ENCODE measurements at places on chromosomes 11 and 22. TPM values are rescaled to one million over a fixed set of nuclear protein-coding genes. Genes with fewer than 3 reads are reported as not detected.

Gene HORMAD2
- total RNA-seq, result not detected

Gene NOX4
- not detected for total RNA-seq

- DNase-seq, result no peak
These were observed 5.5 kb downstream of the PLET1 start for GRCh38 chr11:112255067-112255720.

Gene NXPE2
- not detected for total RNA-seq

DNA sequence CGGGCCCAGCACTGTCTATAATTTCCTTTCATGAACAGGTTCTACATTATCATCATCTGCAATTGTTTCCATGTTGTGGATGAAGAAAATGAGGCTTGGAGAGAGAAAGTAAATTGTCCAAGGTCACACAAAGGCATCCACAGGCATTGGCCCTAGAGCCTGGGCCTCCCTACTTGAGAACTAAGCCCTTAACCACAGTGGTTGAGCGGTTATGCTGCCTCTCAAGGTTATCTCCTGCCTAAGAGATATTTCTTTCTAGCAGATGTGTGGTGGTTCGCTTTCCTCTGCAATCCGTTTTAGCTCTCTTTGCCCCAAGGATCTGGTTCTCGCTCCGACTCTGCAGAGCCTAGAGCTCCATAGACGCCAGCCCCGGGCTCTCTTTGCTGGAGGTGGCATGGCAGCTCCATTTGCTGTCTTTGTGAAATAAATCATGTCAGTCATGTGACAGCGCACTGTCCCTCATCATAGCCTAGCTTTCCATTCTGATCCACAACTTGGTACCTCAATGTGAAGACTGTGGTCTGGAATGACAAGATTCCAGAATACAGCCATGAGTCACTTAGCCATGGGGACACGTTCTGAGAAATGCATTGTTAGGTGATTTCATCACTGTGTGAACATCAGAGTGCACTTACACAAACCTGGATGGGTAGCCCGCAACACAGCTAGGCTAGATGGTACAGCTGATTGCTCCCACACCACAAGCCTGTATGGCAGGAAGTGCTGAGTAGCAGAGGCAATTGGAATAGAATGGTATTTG is 27.2 kb downstream of the RPS6KA4 start:
- DNase-seq, result no peak

DNA sequence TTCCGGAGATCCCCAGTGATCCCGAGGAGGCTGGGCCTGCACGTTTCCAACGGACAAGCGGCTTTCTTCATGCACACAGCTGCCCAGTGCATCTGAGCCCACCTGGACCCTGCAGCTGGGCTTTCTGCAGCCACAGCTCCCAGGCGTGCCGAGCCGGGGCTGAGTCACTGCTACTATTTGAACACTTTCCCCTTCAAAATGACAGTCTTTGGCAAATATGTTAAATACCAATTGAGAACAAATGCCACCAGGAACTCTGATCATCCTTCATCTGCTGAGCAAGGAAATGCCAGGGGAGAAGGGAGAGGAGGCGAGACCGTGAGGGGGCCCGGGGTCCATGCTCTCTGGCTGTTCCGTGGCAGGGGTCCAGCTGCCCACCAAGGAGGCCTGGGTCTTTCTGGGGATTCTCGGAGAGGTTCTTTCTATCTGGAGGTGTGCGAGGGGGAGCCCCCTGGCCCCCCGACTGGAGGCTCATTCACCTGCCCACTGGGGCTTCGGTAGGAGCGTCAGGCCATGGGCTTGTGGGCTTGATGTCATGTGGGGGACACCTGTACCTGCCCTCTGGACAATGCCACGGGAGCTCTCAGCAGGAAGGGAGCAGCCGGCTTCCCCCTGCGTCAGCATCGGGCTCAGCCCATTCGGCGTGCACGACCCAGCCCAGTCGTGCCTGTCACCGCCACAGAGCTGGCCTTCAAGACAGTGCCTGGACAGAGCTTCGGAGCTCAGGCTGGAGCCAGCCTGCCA is 159.6 kb downstream of the CTTN start:
- DNase-seq, result no peak

DNA sequence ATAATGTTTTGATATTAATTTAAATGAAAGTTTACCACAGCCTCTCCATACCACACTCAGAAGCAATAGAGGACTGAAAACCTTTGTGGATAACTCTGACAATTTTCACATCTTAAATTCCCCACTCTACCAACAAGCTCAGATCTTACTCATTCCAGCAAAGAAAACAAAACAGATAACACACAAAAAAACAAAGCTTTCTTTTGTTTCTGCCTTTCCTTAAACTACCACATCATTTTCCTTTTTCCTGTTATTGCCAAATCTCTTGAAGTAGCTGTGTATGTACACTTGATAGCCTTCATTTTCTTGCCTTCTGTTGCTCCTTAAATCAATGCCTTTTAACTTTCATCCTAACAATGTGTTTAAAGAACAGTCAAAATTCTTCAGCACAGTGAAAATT is 484.9 kb downstream of the NTM start:
- no peak for DNase-seq

DNA sequence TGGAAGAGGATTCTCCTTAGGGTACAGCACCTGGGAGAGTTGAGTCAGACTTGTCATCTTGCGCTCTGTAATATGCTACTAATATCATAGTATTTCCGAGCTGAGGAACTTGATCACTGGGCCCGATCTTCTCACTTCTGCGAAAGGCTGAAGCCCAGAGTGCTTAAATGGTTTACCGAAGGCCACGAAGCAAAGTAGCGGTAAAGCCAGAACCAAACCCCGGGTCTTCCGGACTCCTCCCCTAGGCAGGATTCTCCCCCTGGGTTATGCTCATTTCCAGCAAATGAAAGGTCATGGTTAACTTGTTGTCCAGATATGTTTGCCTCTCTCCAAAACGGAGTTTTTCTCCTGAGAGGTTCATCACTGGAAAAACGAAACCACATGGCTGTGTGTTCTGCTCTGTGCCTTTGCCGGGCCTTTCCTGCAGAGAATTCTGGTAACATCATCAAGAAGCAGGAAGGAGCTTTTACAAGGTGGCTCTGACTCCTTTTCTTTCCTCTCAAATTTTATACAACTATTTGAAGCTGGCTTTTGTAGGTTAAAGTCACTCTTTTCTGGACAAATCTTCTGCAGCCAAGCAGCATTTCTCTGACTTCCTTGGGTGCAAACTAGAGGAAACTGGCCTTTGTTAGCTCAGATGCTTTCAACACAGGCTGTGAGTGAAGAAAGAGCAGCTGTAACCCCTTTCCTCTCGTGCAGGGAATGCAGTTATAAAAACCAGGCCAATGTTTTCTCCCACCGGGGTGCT is 35.5 kb downstream of the UBASH3B start:
- DNase-seq, result no peak

Gene TUB
- not detected for total RNA-seq

DNA sequence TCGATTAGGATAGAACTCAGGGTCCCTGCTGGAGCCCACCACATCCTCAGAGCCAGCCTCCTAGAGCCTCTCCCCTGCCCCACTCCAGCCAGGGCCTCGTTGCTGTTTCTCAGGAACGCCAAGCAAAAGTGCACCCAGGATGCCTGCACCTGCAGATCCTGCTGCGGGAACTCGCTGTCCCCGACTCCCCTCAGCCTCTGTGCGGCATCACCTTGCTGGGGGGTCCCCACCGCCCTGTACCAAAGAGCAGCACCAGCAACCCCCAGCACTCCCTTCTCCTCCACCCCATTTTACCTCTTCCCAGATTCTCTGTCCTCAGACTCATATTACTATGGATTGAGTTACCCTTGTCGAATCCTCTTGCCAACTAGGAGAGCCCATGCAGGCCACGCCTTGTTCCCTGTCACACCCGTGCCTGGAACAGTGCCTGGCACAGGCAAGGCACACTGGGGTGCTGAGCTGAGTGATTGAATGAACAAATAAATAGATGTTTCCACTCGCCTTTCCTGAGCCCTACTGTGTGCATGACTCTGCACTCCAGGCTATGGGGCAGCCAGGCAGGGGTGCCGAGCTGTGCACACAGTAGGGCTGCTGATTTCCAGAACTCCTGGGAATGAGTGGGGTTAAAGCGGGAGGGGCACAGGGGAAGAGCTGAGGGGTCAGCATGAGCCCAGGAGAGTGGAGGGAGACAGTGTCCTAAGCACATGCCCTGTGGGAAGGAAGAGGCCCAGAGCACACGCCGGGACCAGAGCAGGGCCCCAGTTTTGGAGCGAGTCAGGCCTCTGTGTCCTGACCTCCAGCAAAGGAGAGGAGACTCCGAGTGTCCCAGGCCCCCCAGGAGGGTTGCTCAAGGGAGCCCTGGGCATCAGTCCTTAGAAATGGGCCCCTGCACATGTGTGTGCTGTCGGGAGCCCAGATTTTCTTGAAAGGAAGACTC is 44.3 kb downstream of the LINC01488 start:
- DNase-seq, result no peak

GRCh38 chr11:2237457-2238238 is 32.7 kb downstream of the ASCL2 start:
- DNase-seq, result no peak

Data from natural killer cell (primary cell).